MV-4-11 (cell line): ENCODE measurements at places on chromosomes 13 and 19.

GRCh38 chr13:23644527-23645138 lies 74.4 kb downstream of the TNFRSF19 start:
- DNase-seq, result no peak

- DNase-seq, result no peak
Observed at GRCh38 chr19:10920288-10920655, 8.2 kb downstream of the YIPF2 start.

DNA sequence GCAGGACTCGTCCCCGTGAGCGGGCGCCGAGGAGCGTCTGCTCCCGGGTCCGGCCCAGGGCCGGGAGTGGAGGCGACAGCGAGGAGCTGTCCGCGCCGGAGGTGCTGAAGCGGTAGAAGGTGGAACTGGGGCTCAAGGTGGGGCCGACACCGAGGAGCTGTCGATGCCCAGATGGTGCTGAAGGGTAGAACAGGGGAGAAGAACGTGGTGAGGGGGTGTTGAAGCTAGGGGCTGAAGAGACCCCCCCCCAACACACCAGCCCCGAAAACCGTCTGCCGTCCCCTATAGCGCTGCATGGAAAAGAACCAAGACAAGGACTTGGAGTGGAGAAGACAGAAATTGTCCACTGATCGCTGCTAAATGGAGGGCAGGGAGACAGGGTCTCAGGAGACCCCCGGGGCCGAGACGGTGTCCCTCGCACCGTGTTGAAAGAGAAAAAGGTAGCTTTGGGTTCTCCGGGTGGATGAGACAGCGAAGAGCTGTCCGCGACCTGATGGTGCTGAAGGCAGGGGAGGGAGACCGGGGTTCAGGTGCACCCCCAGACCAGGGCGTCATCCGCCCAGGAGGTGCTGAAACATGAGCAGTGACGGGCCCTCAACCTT lies 7.1 kb upstream of the PDE4C start:
- peak; percentile 46 for DNase-seq

DNA sequence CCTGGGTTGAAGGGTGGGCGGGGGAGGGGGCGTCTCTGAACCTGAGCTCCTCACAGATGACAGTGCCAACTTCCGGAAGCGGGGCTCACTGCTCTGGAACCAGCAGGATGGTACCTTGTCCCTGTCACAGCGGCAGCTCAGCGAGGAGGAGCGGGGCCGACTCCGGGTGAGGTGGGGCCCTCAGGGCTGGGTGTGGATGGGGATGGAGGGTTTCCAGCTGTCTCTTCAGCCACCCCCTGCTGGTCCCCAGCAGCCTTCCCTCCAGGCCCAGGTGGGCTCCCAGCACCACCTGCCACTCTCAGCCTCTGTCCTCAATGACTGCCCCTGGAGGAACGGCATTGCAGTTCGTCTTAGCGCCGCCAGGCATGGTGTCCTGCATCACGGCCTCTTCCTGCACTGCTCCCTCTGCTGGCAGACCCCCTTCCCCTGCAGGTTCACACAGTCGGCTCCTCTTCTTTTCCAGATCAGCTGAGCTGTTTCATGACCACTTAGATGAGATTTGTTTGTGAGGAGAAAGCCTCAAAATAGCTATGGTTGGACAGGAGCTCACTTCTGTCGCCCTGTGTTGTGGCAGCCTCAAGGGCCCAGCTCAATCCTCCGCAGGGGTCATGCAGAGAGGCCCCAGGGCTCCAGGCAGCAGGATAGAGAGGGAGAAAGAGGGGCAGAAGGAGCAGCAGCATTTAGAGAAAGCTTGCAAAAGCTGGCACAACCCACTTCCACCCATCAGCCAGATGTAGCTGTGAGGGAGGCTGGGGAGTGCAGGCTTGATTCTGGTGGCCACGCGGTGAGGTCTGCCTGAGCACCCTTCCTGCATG lies 2.5 kb upstream of the GARIN5A start:
- no peak for DNase-seq

DNA sequence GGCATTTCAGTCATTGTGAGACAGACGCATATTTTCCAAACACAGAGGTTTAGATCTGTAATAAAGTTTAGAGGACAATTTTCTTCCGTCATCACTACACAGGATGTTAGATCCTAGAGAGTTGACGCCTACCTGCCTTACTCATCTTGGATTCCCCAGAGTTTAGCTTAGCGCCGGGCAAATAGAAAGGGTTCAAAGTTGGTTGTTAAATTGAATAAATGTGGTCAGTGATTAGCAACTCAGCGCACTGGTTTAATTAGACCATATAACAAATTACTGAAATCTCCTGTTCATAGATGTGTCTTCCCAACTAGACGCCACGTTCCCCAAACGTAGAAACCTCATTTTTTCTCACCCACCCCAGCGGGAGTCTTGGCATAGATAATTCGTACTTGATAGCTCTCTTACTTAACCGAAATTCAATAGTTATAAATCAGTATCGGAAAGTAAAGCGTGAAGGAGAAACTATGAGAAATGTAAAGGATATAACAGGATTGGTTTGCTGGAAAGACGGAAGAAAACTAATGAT lies 726 bp upstream of the UFM1 start:
- no peak for DNase-seq
